Activated naive CD8-positive, alpha-beta T cell treated with anti-CD3 and anti-CD28 coated beads, Interleukin-2, amount 10 ng/mL, durations not matched to agents 7 days and 5 days (primary cell): ENCODE measurements at places on chromosomes 5 and 9. TPM values are rescaled to one million over a fixed set of nuclear protein-coding genes. Genes with fewer than 3 reads are reported as not detected.

PLPP7 gene
- 0.65 TPM for total RNA-seq

TMEM215 gene
- total RNA-seq = not detected

- peaks cover 19% of the 10 kb centered on the region for H3K27me3 ChIP-seq
- H3K4me1 ChIP-seq = peaks cover 4% of the 10 kb centered on the region
- no peak overlapping the region for H3K27ac ChIP-seq
- H3K36me3 ChIP-seq = no peaks in the 10 kb centered on the region
Observed at GRCh38 chr5:76113103-76113502, 29.9 kb downstream of the SV2C start.

DNA sequence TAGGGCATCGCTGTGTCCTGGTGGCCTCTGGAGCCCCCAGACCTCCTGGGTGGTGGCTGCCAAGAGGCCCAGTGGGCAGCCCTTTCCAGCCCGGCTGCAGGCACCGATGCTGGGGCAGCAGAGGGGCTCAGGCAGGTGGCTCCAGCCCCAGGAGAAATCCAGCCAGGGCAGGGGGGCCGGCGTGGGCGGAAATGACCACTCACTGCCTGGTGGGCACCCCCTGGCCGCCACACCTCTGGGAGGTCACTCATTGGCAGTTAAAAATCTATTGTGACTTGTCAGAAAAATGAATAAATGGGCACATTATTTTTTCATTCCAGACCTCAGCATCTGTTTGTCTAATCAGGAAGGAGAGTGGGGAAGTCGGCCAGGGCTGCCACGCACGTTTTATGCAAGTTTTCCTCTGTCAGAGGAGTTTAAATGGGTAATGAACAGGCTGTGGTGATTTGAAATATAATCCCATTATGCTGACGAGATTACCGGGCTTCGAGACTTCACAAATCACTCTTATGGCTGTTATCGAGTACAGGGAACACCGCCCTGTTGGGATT is 171.9 kb downstream of the GAPVD1 start:
- H3K4me3 ChIP-seq = no peak overlapping the region
- no peak overlapping the region for H3K27ac ChIP-seq
- H3K36me3 ChIP-seq = no peaks in the 10 kb centered on the region

INSL6 gene
- not detected for total RNA-seq

DNA sequence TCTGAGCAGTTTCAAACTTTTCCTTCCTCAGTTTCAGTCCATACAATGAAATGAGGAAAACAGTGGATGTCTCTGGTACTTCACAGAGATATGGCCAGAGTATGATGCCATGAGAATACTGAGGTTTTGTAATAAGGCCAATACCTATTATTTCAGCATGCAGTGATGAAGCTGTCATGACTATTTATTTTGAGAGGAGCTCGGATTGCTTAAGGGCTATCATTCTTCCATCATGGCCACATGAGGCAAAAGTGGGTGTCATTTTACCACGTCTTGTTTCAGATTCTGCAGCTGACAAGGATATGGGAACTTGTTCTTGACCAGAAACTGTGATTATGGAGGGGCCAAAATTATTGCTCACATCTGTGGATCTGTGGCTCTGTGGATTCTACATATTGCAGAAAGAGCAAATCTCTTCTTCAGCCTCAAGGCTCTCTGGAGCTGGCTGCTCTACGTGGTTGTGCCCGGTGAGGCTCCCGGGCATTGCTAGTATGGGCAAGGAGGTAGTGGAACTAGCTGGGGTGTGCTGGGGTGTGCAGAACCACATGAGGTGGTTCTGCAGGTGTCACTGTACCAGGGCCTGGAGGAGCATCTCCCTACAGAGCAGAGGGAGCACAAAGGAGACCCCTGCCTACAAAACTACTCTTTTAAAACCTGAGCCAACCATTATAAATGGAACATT is 180.3 kb downstream of the SEMA6A start:
- H3K36me3 ChIP-seq = no peaks in the 10 kb centered on the region
- DNase-seq = no peak
- H3K27ac ChIP-seq = no peak overlapping the region
- no peak overlapping the region for H3K4me3 ChIP-seq
- no peaks in the 10 kb centered on the region for H3K27me3 ChIP-seq
